ENCODE measurements at places on chromosomes 13 and 19.

GRCh38 chr19:38786572-38787265 lies 2.3 kb upstream of the LGALS7B start:
- DNase-seq = no peak

DNA sequence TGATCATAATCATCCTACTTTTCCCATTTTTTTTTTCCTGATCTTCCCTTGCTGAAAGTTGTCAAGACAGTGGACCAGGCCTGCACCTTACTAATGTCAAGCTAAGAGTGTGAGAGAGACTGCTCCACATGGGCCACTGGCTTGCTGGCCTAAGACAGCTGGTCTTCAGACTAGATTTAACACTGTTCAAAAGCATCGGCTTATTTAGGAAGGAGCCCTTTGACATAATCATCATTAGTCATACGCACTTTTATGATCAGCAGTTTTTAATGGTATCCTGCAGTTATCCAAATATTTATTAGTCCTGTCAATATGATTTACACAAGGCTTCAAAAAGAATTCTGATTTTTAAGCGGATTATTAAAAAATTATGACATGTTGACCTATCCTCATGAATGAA lies 270.6 kb downstream of the DNAJC15 start:
- DNase-seq = no peak

GRCh38 chr19:31529121-31529520 lies 179.9 kb upstream of the TSHZ3 start:
- no peak for DNase-seq

DNA sequence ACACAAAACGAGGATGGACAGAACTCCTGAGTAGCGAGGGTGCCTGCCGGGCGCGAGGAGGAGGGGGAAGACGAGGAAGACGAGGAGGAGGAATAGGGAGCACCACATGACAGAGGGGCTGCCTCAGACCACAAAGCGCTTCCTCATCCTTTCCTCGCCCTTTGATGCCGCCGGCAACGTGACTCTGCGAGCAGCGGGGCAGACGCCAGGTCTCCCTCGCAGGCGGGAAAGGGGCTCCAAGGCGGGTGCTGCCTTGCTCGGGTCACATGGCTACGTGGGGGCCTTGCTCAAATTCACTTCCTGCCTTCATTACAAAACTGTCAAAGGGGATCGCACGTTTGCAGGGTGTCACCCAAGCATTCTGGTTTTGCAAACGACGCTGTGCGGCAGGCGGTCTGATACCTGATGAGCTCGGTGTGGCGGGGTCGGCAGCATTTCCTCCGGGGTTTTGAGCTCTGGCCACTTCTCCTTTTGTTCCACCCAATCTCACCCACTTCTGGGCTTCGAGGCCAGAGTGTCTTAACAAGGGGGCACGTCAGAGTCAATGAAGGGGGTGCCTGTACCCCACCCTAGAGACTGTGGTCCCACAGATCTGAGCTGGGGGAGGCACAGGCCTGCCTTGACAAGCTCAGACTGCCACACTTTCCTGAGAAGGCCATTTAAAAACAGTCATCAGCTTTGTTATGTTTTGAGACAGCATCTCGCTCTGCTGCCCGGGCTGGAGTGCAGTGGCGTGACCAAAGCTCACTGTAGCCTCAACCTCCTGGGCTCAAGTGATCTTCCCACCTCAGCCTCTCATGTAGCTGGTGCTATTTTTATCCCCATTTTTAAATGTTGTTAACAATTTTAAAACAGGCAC lies 14.9 kb downstream of the MAP2K2 start:
- peak; percentile 92 for DNase-seq

GRCh38 chr13:22862478-22862877 lies 318.3 kb upstream of the SGCG start:
- no peak for DNase-seq

GRCh38 chr13:26219726-26220125 lies 2.4 kb downstream of the RNF6 start:
- no peak for DNase-seq

- no peak for DNase-seq
These were observed 21.2 kb downstream of the DEDD2 start for GRCh38 chr19:42196011-42197001.

- no peak for DNase-seq
These were observed 75.2 kb downstream of the RXFP2 start for GRCh38 chr13:31814536-31814935.

DNA sequence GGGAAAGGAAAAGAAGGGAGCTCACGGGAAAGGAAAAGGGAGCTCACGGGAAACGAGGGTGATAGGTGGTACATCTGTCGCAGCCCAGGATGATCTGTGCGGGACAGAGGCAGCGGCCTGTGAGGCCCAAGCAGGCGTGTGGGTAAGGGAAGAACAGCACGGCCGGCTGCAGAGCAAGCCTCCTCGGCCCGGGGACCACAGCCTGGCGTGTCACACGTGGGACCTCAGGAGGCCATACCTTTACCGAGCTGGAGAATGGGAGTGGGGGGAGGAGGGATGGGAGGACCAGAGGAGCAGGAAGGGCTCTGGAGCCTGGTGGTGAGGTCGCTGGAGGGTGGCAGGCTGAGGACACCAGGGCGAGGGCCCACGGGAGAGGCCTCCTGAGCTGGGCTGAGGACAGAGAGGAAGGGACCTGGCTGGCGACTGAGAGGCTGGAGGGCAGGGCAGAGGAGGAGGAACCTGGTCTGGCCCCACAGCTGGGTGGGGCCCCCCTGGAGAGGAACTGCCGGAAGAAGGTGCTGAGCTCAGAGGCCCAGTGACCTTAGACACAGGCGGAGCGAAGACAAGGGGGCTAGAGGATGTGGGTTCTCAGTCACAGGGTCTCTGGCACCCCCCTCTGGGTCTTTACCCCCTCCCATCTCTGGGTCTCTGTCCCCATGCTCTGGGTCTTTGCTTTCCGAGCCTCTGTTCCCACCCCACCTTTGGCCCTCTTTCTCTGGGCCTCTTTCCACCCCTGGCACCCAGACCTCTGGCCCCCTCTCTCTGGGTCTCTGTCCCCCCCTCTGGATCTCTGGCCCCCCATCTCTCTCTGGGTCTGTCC lies 2.9 kb upstream of the FTL start:
- DNase-seq = peak; percentile 32

GRCh38 chr19:1220976-1221903 lies 15.7 kb downstream of the STK11 start:
- no peak for DNase-seq

- peak; percentile 63 for DNase-seq
These were observed 26.0 kb upstream of the ZNF331 start for GRCh38 chr19:53511933-53512374.

- no peak for DNase-seq
These were observed 30.3 kb downstream of the SHISA2 start for GRCh38 chr13:26021516-26021915.

GRCh38 chr13:79447741-79448140 lies 33.2 kb upstream of the NDFIP2 start:
- no peak for DNase-seq

GRCh38 chr13:101739382-101740178 lies 287.1 kb downstream of the ITGBL1 start:
- no peak for DNase-seq

- DNase-seq = no peak
These were observed 3.5 kb downstream of the GRK1 start for GRCh38 chr13:113670541-113670940.

DNA sequence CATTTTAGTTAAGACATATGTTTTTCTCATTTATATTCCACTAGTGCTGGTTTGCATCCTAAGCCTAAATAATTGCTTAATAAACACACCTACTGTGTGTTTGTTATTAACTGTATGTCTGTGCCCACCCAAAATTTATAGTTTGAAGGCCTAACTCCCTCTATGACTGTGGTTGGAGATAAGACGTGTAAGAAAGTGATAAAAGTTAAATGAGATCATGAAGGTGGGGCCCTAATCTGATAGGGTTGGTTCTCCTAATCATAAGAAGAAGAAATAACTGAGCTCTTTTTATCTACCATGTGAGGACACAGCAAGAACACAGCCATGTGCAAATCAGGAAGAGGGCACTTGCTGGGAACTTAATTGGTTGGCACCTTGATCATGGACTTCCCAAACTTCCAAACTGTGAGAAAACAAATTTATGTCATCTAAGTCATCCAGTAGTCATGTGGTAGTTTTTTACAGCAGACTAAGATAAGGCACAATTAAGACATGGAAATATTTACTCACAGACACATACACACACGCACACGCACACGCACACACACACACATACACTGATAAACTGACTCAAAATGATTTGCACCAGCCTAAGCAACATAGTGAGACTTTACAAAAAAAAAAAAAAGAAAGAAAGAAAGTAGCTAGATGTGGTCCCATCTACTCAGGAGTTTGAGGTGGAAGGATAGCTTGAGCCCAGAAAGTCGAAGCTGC lies 662.1 kb downstream of the PCDH9 start:
- no peak for DNase-seq

- no peak for DNase-seq
These were observed 673 bp downstream of the ZNF486 start for GRCh38 chr19:20167651-20168122.

DNA sequence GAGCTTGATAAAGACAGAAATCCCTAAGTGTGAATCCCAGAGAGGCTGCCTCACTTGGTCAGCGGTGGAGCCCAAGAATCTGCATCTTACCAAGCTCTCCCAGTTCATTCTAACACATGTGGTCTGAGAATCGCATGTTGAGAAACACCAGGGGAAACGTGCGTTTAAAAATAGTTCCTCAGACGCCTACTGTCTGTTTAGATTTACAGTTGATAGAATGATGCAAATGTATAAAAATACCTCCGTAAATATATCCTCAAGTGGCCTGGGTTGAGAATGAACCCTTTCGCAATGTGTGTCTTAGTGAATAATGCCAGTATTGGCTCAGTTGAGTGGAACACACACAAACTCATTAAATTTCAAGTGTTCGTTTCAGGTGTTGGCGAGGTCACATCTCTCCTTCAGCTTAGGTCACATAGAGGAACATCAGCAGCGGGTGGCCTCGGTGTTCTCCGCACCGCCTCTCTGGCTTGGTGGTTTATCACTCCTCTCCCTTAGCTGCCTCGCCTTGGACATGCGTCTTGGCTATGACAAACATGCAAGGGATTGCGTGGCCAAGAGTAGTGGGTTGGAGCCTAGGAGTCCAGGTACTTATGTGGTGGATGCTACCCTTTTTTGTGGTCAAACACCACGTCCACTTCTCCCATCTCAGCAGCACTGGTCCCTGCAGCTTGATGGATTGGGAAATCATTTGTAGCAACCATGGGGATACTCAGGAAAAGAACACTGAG lies 117.6 kb upstream of the SPATA13 start:
- no peak for DNase-seq

GRCh38 chr13:23500849-23501248 lies 67.3 kb upstream of the SACS start:
- no peak for DNase-seq

DNA sequence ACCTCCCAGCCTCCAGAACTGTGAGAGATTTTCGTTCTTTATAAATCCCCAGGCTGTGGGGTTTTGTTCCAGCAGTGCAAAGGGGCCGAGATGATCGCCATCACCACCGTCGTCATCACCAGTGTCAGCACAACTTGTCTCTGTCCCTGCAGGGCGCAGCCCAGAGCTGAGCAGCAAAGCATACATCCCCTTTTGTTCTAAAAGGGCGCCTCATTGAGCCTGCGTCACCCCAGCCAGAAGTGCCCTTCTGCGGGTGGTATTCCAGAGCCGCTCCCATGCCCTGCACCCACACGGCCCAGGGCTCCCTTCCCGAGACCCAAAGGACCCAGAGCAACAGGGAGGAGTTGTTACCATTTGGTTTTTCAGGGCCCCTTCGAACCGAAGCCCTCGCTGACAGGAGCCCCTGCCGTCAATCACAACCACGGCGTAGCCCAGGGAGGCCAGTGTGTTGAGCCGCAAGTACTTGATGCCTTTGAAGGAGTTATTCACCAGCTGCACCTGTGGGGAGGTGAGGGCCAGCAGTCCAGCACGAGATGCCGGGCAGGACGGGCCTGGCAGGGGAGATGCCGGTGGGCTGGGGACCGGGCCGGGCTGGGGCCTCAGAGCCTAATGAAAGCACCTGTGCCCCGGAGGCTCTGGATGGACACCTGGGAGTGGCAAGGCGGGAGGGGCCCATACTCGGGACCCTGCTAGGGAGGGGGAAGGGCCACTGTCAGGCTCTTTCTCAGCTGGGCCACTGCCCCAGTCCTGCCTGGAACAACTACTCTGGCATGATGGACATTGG lies 14.4 kb upstream of the MYDGF start:
- DNase-seq = no peak

- no peak for DNase-seq
These were observed 10.7 kb upstream of the CACNG6 start for GRCh38 chr19:53980539-53981375.

DNA sequence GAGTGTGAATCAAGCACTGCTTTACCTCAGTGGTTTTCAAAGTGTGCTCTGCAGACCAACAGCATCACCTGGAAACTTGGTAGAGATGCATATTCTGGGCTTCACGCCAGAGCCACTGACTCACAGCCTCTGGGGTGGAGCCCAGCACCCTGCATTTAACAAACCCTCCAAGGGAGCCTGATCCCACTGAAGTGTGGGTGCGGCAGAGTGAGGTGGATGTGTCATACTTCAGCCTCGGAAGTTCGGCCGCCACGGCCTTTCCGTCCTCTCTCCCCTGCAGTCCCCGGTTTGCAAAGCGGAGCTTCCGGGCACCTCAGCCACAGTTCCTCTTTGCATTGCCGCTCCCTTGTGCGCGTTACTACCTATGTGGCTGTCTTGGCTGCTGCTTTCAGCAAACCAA lies 33.3 kb upstream of the MICU2 start:
- DNase-seq = peak; percentile 48

GRCh38 chr13:110130431-110130830 lies 176.5 kb downstream of the COL4A1 start:
- no peak for DNase-seq

DNA sequence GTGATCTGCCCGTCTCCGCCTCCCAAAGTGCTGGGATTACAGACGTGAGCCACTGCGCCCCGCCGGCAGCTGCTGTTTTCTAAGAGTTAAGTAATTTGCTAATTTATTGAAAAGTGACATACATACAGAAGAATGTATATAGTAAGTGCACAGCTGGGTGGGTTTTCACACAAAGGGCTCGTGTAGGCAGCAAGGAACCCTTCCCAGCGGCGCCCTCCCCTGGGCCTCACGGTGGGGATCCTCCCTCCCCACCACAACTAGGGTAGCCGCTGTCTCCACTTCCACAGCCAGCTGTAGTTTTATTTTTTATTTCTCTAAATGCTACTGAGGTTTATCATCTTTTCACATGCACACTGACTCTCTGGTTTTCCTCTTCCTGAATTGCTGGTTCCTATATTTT lies 64.9 kb downstream of the CRYL1 start:
- DNase-seq = no peak

GRCh38 chr13:109707742-109708617 lies 78.4 kb downstream of the IRS2 start:
- DNase-seq = no peak

Measured in CD8-positive, alpha-beta T cell (primary cell).